Bronchial smooth muscle cell (primary cell): ENCODE measurements at places on chromosomes 7 and 10. TPM values are rescaled to one million over a fixed set of nuclear protein-coding genes. Genes with fewer than 3 reads are reported as not detected.

AKR1B15 gene
- not detected in 2 replicates for total RNA-seq

CLCN1 gene
- 0.09 TPM in 1 of 2 replicates, not detected in the other for total RNA-seq

SPDYE2B gene
- not detected in 2 replicates for total RNA-seq

ABCC2 gene
- 0.47 and 0.60 TPM in 2 replicates for total RNA-seq

GDF2 gene
- total RNA-seq = not detected in 2 replicates
